Mesenteric fat pad (tissue), 1 donor: ENCODE measurements at places on chromosomes 13 and 19. TPM values are rescaled to one million over a fixed set of nuclear protein-coding genes. Genes with fewer than 3 reads are reported as not detected.

Gene EID2B
- 2.1 TPM for total RNA-seq

Gene PTPRS
- 417 TPM for total RNA-seq

Gene PEAK3
- total RNA-seq = 2.6 TPM

Gene LRRC8E
- 1.8 TPM for total RNA-seq

Gene ERICH6B
- total RNA-seq = not detected

Gene ANGPTL8
- total RNA-seq = 4.5 TPM

Gene ZNF439
- 2.3 TPM for total RNA-seq

Gene RGS9BP
- total RNA-seq = not detected

Gene FXYD5
- 73.4 TPM for total RNA-seq

Gene PRODH2
- not detected for total RNA-seq

Gene RNF113B
- not detected for total RNA-seq

Gene SIGLEC8
- 0.39 TPM for total RNA-seq

Gene CCDC169
- total RNA-seq = 0.48 TPM

Gene HRC
- total RNA-seq = 1.3 TPM

Gene THSD8
- total RNA-seq = 2.1 TPM

Gene CPT1C
- 7.2 TPM for total RNA-seq
